ENCODE measurements at places on chromosomes 2 and 18.

DNA sequence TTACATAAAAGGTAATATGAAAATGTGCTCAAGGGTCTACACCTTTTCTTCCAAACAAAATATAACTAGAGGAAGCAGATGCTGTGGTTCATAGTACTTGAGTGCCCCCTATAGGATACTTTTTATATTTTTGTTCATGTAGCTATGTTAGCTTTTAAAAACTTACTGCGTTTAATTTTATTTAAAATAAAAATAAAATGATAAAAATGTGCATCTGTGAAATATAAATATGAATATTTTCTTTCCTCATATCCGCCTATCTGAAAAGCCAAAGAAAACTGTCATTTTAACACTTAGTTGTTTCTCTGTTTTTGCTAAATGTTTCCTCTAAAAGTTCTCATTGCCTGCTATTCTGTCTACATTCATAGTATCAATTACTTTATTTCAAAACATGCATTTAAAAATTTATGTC is 9.6 kb upstream of the LRP1B start:
- DNase-seq: peak; percentile 7

DNA sequence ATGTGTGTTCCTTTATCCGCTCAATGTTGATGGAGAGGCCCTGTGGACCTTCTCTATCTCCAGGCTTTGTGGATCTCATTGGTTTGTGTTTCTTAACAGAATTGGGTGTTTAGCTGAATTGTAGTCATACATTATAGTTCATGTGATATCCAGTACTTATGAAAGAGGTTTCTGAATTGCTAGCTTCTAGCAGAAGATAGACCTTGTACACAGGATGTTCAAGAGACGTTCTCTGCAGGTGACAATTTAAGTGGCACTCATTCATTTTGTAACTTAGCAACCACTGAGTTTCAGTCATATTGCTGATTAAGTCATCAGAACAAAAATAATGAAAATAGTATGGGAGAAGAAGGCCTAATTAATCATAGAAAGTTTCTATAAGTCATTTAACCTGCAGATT is 279.2 kb downstream of the ALPK2 start:
- DNase-seq: no peak

GRCh38 chr2:217993817-217994463 is 8.9 kb downstream of the TNS1 start:
- no peak for DNase-seq

GRCh38 chr18:9764011-9764481 is 55.9 kb downstream of the RAB31 start:
- no peak for DNase-seq
